ENCODE measurements at places on chromosomes 11 and 22.

- DNase-seq: no peak
These were observed 90.9 kb upstream of the TP53I11 start for GRCh38 chr11:45041596-45041995.

DNA sequence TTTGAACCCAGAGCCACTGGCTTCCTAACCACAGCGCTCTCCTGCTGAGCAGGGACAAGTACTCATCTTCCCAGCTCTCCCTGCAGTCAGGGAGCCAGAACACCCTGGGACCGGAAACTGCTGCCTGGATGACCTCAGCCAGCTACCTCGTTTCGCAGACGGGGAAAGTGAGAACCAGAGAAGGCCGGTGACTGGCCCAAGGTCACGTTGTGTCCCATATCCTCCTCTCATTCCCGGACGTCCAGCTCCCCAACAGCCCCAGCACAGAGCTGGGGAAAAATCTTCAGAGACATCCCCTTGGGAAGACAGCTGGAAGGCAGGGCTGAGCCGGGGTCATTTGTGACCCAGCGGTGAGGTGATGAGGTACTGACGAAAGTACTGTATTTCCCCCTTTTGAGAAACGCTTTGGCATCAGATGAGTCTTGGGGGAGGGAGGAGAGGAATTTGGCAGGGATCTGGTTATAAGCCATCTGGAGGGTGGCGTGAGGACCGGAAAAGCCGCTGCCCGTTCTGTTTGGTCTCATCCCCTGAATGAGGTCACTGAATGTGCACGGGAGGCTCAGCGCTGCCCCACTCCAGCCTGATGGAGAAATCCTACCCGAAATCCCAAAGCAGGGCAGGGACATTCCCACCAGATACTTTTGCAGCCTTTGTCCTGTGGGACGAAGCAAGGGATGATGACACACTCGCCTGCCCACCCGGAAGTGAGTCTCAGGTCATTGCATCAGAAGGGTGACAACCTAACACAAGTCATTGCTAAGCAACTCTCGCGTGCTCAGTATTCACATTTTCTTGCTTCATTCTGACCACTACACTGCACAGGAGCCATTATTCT is 41.1 kb downstream of the LIF start:
- DNase-seq: peak; percentile 95

DNA sequence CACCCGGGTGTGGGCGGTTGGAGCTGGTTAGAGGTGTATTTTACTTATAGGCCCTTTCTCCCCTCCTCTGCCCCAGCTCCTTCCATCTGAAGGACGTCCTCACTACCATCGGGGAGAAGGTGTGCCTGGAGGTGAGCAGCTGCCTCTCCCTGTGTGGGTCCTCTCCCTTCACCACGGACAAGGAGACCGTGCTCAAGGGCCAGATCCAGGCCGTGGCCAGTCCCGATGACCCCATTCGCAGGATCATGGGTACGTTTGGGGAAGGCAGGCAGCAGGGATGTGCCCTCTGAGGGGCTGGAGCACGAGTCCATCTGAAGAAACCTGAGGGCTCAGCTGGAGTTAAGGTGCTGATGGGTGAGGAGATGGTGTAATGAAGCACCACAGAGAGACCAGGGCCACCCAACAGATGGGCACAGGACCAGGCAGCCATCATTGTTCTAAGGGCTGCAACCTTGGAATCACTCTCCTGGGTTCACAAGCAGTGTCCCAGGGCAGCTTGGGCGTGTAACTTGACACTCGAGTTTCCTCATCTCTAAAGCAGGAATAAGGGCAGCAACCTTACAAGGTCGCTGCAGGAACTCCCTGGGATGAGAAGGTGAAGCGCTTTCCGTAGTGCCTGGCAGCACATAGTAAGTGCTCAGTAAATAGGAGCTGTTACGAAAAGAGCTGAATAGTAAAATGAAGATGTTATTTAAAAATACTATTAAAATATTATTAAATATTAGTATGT is 29.4 kb downstream of the TCP11L1 start:
- no peak for DNase-seq

DNA sequence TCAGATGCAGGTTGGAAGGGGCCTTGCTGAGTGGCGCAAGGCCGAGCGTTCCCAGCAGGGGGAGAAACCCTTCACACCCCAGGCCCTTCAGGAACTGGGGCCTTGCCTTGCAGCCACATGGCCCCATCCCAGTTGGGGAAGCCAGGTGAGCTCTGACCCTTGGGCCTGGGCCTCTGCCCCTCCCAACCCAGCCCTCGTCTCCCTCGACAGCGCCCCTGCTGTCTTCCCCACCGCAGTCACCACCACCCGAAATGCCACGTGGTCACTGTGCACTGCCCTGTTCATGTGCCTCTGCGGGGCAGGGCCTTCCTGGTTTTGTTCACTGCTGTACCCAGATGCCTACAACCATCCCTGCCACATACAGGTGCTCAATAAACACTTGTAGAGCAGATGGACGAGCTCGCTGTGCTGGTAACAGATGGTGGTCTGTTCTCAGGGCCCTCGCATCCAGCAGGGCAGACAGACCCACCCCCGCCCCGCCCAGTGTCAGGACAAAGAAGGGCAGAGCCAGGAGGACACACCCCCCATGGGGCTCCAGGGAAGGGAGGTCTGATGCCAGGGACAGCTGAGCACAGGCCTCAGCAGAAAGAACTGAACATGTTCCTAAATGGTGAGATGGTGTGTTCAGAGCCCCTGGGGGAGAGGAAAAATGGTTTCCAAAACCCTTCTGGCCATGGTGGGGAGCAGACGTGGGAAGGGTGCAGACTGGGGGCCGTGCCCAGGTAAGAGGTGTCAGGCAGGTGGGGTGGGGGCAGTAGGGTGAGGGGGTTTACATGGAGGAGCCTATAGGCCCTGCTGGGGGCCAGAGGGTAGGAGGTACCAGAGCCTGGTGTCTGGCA is 3.7 kb downstream of the POLR2L start:
- no peak for DNase-seq

GRCh38 chr11:3146612-3147256 is 18.4 kb downstream of the OSBPL5 start:
- peak; percentile 86 for DNase-seq

- no peak for DNase-seq
These were observed 17.2 kb downstream of the POU2AF1 start for GRCh38 chr11:111361874-111362273.

GRCh38 chr11:93718057-93718563 is 23.2 kb downstream of the TAF1D start:
- no peak for DNase-seq

- DNase-seq: no peak
These were observed 15.5 kb upstream of the TMEM135 start for GRCh38 chr11:87022254-87022653.

- DNase-seq: peak; percentile 29
These were observed 59.8 kb downstream of the TMEM135 start for GRCh38 chr11:87097582-87097981.

DNA sequence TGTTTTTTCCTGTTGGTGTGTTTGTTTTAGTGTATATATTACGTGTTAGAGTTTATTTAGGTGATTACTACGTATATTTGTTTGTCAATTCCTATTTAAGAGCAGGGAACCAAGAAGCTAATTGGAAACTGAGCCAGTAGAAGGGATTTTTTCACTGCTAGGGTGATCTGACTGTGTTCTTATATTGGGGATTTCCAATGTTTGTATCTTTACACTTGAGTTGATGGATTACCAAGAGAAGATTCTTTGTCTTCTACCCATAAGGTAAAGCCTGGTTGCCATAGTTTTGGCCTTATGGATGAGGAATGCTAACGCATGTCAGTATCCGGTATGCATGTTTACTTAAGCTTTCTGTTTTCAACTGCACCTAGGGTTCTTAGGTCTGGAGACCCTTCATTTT is 35.6 kb downstream of the SIK2 start:
- DNase-seq: no peak

GRCh38 chr11:118605116-118605867 is 2.1 kb upstream of the PHLDB1 start:
- DNase-seq: peak; percentile 98

GRCh38 chr11:62919898-62920640 is 1.1 kb downstream of the CHRM1 start:
- DNase-seq: no peak

DNA sequence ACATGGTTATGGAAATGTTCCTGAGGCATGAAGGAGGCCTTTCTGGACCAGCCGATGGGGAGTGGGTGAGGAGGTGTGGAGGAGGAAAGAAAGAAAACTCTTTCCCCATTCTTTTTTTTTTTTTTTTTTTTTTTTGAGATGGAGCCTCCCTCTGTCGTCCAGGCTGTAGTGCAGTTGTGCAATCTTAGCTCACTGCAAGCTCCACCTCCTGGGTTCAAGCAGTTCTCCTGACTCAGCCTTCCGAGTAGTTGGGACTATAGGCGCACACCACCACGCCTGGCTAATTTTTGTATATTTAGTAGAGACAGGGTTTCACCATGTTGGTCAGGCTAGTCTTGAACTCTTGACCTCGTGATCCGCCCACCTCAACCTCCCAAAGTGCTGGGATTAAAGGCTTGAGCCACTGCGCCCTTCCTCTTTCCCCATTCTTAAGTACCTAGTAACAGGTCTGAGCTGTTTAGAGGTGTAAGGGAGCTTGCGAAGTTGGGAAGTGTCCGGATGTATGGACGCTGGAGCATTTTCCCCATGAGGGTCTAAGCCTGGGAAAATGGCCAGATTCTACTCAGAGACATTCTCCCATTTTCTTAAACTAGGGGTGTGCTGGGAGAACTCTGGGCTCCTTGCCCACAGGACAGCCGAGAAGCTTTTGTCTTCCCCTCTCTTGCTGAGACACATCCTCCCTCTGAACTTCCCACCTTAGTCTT is 135.8 kb downstream of the TEAD1 start:
- DNase-seq: peak; percentile 82

DNA sequence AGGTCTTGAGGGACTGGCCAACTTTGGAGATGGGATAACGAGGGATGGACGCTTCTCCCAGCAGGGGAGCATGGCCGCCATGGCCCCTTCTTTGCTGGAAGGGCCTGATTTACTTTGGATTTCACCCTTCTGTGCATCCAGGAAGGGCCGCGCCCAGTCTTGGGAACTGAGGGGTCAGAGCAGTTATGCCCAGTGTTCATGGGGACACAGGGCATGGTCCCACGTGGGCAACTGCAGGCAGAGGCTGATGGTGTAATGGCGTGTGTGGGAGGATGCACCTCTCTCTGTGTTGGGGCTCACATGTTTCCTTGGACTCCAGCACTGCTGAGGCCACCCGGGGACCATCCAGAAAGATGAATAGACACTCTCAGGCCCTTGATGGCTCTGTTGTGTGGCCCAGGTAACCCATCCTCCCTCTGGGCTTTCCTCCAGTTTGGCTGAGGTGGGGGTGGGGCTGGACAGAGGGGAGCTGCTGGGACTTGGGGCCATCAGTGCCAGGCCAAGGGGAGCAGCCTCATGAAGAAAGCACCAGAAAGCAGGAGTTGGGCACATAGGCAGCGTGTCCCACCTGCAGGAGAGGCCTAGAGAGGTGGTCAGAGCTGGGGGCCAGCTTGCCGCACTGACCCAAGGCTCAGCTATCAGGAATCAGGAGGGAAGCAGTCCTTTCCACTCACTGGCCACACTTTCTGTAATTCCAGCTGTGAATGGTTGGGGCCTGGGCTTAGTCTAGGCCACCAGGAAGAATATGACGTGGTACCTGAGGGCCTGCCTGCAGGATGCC is 1033.9 kb downstream of the TBC1D22A start:
- no peak for DNase-seq

DNA sequence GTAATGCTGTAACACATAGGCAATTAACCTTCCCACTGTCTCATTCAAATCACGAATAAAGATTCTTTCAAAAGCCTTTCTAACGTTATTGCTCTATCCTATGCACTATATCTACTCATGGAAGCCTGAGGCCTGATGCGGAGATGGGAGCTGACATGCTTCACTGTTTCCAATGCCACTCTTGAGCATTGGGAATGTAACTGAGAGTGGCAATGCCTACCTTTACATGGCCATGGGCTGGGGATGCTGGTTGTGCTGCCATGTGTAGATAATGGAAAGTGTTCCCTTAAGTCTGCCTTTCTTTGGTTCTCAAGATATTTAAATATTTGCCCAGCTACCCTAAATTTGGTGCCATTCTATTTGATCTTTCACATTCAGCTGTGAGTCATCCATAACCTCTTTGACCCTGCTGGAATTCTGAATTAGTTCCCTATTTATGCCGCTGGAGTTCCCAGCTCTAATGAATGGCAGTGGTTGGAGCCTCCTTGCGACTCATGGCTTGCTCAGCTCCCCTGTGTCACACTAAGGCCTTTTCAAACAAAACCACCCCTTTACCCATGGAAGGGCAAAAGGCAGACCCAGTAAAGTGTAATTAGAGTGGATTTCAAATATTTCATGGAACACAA is 21.4 kb upstream of the DKK3 start:
- peak; percentile 55 for DNase-seq

DNA sequence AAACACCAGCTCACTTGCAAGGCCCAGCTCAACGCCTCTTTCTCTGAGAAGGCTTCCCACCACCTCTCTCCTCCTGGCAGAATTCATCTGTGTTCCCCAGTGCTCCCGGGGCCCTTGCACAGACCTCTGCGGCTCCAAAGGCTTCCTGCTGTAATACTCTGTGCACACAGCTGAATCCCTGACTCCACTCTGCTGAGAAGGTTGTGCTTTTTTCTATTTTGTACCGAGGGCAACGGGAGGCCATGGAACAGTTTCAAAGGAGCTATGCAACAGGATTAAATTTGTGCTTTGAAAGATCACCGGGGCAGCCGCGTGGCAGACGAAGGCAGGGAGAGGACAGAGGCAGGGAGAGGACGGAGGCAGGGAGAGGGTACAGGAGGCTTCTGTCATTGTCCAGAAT is 49.2 kb upstream of the SYT7 start:
- DNase-seq: no peak

DNA sequence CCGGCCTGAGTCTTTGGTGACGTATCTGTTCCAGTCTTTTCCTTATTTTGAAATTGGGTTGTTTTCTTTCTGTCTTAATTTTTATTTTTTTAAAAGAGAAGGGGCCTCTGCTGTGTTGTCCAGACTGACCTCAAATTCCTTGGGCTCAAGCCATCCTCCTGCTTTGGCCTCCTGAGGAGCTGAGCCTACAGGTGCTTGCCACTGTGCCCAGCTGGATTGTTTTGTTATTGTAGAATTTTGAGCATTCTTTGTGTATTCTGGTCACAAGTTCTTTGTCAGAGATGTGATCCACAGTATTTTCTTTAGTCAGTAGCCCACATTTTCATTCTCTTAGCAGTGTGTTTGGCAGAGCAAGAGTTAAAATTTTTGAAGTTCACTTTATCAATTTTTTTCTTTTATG is 100.1 kb downstream of the ATXN10 start:
- no peak for DNase-seq

- DNase-seq: peak; percentile 100
These were observed 11.7 kb downstream of the FJX1 start for GRCh38 chr11:35629914-35630313.

GRCh38 chr11:119791701-119792151 is 62.7 kb upstream of the NECTIN1 start:
- DNase-seq: no peak
